ENCODE measurements at places on chromosomes 2 and 18.

GRCh38 chr2:207892716-207893402 is 123.2 kb upstream of the FZD5 start:
- DNase-seq, result peak; percentile 45

GRCh38 chr2:233094614-233095013 is 34.5 kb downstream of the INPP5D start:
- DNase-seq, result no peak

GRCh38 chr2:8324901-8325300 is 357.0 kb upstream of the ID2 start:
- no peak for DNase-seq

GRCh38 chr18:5155907-5156287 is 41.2 kb downstream of the AKAIN1 start:
- DNase-seq, result no peak

DNA sequence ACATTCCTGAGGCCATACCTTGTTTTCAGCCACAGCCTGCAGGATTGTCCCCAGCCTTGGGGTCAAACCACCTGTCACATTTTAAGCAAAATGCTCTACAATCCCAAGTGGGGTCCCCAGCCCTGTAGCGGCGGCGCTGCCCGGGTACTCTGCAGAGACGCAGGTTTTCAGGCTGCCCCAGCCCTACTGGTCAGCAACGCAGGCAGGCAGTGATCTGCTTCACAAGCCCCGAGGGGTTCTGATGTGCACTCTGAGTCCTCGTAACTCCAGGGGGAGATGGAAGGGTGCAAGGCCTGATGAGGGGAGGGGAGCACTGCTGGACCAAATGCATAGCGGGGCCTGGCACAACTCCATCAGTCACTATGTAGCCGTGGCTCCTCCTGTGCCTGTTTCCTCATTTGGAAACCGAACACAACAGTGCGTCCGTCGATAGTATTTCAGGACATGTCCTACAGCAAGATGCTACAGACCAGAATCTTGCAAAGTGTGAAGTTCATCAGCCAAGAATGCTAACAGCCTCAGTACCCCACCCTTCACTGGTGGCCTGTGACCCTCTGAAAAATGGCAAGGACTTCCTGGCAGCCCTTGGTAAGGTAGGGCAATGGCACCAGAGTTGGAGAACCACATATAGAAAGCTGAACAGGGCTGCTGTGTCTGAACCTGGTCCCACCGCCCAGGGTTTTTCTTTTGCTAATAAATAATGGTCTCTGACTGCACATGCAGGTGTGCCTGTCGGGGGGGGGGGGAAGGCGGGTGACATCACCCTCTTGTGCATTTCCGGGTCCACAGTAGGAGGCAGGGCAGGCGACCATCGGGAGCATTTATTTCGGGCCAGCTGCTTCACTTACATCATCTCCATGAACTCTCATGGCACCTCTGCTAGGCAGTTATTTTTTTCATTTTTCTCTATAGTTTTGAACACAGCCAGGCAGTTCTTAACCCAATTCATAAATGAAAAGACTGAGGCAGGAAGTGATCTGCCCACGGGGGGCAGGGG is 50.6 kb upstream of the TFCP2L1 start:
- no peak for DNase-seq

GRCh38 chr2:208136716-208137094 is 7.1 kb upstream of the CRYGC start:
- DNase-seq, result no peak

DNA sequence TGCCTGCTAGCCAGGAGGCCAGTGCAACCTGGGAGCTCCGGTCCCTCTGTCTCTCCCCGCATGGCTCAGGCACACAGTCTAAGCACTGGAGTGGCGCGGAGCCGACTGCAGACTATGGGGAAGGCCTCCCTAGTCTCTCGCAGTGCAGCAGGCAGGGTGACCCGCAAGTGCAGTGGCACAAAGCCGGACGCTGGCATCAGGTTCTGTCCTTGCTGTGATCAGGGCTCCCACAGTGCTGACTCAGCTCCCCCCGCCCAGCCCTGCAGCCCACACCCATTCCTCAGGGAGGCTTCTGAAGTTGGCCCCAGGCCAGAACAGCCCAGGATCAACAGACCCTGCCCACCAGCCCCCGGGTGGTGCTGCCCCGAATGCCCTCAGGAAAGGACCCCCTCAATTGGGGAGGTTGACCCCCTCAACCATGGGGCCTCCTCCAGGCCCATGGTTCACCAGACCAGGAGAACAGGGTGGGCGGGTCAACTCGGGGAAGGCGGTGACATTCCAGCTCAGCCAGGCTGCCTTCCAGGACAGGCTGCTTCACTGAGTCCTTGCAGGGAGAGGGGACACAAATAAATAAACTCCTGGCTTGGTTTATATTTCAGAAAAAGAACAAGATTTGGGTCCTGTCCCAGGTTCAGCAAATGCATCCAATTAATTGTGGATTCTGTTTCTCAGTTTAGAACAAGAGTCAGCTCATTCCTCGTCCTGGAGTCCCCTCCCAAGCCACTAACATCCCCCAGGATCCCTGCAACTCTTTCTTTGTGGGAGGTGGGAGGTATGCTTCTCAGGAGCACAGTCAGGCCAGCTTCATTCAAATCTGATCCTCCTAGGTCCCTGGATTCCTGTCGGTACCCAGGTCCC is 12.2 kb downstream of the BIN1 start:
- DNase-seq, result no peak

DNA sequence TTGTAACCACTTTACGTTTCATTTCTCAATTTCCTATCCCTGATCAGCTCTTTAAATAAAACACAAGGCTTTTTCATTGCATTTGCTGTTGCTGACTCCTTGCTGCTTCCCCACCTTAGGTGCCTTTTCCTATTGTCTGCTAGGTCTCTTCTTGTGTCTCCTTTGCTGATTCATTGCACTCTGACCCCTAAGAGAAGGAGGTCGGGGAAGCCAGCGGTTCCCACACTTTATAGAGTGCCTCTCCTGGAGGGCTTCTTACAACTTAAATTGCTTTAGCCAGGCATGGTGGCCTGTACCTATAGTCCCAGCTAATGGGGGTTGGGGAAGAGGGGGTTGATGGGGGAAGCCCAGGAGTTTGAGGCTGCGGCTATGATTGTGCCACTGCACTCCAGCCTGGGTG is 495.0 kb downstream of the DLGAP1 start:
- no peak for DNase-seq

Data from RPMI7951 (cell line).